ENCODE measurements at places on chromosomes 7 and 10.

GRCh38 chr7:1367501-1368183 is 91.6 kb downstream of the MICALL2 start:
- no peak for DNase-seq

GRCh38 chr10:27820637-27821036 is 75.0 kb upstream of the MKX start:
- DNase-seq = no peak

GRCh38 chr10:86439544-86439943 is 72.9 kb upstream of the GRID1 start:
- DNase-seq = no peak

DNA sequence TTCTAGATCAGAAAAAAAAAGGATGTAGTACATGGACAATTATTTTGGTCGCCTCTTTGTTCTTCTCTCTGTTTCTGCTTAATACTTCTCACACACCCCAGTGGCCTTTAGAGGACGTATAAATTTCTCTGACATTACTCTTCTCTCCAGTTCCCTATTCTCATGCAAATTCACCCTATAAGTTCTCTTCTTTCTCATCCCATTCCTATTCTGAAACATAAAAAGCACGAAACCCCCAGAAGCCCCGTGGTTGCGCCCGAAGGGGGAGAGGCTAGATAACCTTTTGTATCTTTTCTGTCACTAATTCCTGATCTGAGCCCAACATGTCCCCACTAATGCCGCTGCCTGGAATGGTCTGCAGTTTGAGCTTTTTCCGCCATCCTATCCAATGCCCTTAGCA is 136.9 kb downstream of the SKIDA1 start:
- no peak for DNase-seq

GRCh38 chr10:29443745-29444523 is 155.1 kb downstream of the LYZL1 start:
- no peak for DNase-seq

DNA sequence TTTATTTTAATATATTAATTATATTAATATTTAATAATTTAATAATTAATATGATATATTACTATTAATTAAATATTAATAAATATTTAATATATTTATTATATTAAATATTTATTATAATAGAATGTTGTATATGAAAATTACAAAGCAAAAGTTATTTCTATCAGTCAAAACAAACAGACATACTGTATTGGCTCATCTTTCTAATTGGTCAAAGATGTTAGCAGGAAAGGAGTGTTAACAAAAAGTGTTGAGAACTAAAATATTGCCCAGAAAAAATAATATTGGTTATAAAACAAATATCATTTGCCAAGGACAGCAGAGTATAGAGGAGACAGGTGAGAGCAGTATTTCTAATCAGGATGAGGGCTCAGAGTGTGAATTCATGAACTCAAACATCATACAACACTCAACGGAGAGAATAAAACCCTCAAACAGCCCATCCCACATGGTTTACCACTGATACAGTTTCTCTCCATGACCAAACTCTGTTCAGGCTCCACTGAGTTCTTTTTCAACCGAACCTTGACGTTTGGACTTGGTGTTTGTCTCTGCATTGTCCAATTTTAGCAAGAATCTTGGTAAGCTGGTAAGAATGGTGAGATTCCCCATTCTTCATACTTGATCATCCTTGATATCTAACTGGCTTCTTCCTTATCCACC is 58.0 kb downstream of the TSPAN12 start:
- no peak for DNase-seq

DNA sequence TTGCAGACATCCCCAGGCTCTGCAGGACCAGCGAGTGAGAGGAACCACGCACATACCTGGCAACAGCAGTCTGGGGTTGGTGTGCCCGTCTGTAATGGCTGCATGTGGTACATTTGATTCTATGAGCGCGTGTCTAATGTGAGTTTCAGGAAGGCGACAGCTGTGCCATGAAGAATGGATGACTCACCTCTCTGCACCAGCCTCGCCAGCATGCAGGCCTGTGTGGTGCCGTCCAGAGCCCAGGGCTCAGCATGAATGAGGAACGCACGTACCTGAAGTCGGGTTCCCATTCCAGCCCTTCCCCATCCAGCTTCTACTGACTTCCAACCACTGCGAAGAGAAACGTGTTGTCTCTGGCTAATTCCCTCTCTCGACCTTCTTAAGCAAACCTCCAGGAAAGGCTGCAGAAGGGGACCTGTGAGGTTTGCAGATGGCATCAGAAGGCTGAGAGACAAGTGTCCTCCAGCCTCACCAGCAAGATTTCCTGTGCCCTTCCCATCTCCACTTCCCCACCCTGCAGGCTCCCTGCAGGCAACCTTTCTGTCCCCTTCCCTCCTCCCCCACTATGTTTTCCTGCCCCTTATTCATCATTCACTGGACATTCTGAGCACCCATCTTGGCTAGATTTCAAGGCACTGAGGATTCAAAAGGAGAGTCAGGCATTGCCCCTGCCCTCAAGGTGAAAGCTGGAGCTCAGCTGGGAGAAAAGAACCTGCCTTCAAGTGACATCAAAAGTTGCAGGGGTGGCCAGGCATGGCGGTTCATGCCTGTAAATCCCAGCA is 54.3 kb downstream of the ASB13 start:
- no peak for DNase-seq

DNA sequence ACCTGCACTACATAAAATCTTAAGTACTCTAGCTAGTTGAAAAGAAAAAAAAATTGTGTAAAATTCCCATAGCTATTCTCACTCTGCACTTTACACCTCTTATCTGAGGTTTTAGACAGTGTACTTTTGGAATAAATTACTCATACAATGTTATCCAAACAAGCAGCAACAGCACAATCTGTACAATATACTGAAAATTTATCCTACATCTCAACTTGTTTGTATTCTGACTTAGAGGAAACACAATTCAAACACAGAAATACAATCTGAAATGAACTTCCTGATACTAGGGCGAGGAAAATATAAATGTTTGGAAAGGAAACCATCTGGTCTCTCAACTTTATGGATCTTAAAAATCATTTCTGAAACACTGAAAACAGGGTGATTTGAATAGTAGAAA is 381.7 kb downstream of the THSD7A start:
- no peak for DNase-seq

- no peak for DNase-seq
Observed at GRCh38 chr7:39054731-39055130, 77.0 kb downstream of the POU6F2 start.

- DNase-seq = peak; percentile 5
Observed at GRCh38 chr10:89163265-89163995, 43.7 kb downstream of the CH25H start.

DNA sequence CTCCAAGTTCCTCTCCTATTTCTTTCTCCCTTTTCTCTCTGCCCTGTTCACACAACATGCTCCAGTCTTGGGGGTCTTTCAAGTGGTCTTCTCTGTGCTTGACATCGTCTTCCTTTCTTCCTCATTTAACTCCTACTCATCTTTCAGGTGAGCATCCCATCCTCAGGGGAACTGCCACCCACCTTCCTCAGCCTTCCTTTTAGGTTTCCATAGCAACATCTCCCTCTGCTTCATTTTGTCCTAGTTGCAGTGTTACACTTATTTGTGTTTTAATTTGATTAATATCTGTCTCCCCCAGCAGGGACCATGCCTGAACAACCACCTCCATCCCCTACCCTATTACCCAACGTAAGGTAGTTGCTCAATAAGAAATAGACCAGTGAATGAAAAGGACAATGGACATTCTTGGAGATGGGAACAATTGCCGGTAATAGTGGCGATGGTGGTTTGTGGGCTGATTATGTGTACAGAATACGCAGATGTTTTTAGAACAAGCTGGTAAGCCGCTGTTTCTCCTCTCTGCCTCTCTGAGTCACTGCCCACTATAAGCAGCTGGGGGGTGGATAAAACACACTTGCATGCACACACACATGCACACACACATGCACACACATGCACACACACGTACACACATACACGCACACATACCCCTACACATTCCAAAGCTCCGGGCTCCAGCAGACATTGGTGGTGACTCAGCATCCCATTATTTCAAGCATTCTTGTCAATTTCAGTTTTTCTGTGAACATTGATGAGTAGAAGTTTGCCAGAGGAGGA is 251.6 kb downstream of the GATA3 start:
- no peak for DNase-seq

DNA sequence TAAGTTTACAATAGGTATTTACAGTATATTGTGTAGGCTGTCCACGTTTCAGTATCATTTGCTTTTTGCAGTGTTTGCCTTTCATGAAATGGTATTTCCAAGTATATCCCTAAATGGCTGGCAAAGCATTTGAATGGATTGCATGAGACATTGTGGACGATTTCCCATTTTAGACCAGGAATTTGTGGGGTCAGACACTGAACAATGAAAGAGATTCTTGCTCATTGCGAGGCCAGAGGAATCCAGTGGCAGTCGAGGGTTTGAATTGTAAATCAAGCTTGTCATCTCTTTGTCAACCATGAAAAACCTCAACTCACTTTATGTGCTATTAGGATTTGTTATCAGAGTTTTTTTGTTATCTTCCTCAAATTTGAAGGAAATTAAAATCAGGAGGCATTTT is 70.8 kb downstream of the CREB5 start:
- DNase-seq = no peak

DNA sequence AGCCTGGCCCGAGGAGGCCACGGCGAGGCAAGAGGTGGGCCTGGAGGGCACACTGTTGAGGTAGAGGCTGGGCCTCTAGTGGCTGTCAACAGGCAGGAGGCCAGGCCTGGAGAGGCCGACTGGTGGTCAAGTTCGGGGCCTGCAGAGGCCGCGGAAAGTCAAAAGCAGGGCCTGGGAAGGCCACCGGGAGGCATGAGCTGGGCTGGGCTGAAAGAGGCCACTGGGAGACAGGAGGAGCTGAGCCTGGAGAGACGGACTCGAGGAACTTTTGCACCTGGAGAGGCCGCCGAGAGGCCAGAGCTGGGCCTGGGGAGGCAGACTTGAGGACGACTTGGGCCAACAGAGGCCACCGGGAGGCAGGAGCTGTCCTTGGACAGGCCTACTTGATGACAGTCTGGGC is 321.2 kb downstream of the ZNF479 start:
- DNase-seq = no peak

- DNase-seq = no peak
Observed at GRCh38 chr10:76309741-76310587, 878.5 kb downstream of the LRMDA start.

- no peak for DNase-seq
Observed at GRCh38 chr7:30511973-30512662, 7.5 kb upstream of the GGCT start.

DNA sequence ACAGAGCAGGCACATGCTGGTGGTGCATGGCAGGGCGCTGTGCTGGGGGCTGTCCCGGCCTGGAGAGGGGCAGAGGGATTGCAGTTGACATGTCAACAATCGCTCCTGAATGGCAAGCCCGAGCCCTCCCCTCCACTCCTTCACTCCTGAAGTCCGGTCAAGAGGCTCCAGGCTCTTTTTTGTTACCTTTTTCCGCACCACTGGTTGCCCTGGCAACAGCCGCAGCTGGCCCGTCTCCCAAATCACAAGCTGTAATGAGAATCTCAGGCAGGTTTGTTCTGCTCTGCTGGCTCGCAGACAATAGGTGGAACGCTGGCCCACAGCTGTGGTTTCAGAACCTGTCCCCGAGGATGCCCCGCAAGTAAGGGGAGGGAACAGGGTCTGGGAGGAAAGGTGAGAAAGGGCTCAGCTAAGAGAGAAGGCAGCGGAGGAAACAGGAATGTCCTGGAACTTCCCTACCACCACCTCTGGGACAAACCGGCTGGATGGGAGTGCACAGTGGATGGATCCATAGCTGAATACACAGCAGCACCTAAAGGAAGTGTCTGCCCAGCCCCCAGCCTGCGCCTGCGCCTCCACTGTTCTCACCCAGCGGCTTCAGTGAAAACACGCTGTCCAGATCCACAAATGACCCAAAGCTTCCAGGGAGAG is 58.9 kb downstream of the CALML3 start:
- DNase-seq = no peak

DNA sequence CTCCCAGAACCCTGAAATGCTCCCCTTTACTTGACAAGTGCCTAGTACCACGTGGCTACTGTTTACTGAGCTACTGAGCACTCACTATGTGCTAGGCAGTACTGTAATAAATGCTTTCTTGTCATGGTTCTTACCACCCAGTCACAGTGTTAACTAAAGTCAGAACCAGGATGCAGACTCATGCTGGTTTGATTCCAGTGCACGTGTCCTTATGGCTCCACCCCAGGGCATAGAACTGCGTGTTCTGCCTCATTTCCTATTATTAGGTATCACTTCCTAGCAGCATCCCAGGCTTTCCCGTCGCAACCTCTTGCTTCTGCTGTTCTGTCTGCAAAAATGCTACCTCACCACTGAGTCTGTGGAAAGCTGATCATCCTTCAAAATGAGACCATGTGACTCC is 71.7 kb upstream of the DOCK1 start:
- no peak for DNase-seq

GRCh38 chr10:132910901-132911785 is 31.2 kb downstream of the CFAP46 start:
- DNase-seq = no peak
